Fibroblast of villous mesenchyme (primary cell): ENCODE measurements at places on chromosomes 4 and X. TPM values are rescaled to one million over a fixed set of nuclear protein-coding genes. Genes with fewer than 3 reads are reported as not detected.

The TEX13B gene
- not detected in 2 replicates for total RNA-seq

The SPANXC gene
- not detected in 2 replicates for total RNA-seq

The HPSE gene
- total RNA-seq, result under 0.01 and 0.43 TPM in 2 replicates

The MAGEB10 gene
- total RNA-seq, result not detected in 2 replicates
